Suppressor macrophage treated with lipopolysaccharide for 1 hour (primary cell): ENCODE measurements at places on chromosomes 7 and 10.

DNA sequence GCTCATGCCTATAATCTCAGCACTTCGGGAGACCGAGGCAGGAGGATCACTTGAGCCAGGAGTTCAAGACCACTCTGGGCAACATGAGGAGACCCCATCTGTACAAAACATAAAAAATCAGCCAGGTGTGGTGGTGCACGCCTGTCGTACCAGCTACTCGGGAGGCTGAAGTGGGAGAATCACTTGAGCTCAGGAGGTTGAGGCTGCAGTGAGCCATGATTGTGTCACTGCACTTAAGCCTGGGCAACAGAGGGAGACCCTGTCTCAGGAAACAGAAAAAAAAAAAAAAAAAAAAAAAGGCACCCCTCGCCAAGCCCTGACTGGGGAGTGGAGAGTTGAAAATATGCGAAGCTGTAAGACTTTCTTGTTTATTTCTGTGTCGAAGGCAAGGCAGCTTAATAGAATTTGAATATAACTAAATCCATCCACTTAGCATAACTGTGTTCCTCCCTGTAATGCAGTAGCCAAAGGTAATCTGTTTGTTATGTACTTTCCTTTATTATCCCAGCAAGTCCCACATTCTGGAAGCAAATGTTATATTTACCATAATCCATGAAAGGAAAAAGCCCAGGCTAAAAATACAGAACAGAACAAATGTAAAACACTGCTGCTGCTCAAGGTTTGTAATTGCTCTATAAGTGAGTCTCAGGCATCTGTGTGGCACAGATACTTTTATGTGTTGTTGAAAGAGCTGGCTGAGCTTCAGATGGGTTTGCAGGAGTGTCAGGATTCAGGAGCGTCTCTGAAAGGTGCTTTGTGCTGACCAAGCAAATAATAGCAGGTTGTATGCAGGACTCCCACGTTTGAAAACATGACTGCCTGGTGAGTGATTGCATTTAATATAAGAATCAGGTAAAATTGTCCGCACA lies 127.2 kb downstream of the CELF2 start:
- DNase-seq, result no peak

- no peak for DNase-seq
These were observed 4.4 kb downstream of the RAB11FIP2 start for GRCh38 chr10:118042336-118042735.

GRCh38 chr7:90719155-90719554 lies 123.0 kb downstream of the CDK14 start:
- DNase-seq, result no peak

GRCh38 chr7:48452218-48452617 lies 281.0 kb downstream of the ABCA13 start:
- DNase-seq, result no peak

DNA sequence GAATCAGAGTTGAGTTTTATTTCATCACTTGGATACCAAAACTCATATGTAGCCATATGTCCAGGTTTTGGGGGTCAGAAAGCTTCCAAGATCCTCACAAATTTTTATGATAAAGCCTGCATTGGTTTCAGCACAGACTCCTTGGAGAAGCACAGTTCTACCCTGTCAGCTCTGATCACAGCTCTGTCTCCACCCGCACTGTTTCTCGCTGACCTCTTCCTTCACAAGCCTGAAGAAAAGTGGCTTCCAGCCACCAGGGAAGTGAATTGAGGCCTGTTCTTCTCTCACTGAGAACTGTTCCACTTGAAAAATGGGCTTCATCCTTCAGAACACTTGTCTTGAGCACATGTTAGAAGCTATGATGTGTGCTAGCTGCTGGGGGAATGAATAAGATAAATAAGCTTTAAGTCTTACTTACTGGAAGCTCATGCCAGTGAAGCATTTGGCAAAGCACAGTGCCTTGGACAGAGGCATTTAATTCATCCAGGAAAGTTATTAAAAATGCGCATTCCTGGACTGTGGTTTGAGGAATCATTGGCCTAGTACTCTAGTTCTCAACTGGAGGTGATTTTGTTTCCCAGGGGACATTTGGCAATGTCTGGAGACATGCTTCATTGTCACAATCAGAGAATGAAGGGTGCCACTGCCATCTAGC lies 133.6 kb downstream of the BMPER start:
- DNase-seq, result no peak

DNA sequence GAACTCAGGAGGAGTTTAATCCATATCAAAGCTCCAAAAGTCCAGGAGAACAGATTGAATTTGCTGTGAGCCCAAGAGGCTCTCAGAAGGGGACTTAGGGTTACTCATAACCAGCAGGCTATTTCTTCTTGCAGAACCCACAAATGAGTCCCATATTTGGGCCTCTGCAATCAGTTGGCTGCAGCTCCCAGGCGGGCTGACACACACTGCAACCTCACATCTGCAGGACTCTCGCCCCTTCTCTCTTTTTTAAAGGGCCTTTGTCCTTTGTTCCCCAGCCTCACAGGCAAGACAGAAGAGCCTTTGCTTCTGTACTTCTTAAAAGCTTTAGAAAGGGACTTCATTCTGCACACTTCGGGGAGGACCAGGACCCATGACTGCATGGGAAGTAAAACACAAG lies 26.7 kb downstream of the CREB3L2 start:
- no peak for DNase-seq
